Hematopoietic multipotent progenitor cell treated with erythropoietin and hydrocortisone succinate and interleukin-3 and kit ligand, for 4 days (in vitro differentiated cells): ENCODE measurements at places on chromosomes 3 and 15.

- DNase-seq, result no peak
These were observed 128.9 kb downstream of the CHCHD6 start for GRCh38 chr3:126832933-126833332.

DNA sequence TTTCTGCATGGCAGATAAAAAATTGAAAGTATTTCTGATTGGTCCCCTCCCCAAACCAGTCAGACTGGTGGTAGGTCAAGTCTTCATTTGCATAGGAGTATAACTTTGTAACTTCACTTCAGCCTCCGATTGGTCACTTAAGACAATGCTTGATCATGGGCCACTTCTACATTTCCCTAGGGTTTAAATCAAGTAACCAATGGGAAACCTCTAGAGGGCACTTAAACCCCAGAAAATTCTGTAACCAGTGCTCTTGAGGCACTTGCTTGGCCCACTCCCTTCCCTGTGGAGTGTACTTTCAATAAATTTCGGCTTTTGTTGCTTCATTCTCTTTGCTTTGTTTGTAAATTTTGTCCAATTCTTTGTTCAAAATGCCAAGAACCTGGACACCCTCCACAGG is 225.5 kb downstream of the ARPP21 start:
- DNase-seq, result no peak

DNA sequence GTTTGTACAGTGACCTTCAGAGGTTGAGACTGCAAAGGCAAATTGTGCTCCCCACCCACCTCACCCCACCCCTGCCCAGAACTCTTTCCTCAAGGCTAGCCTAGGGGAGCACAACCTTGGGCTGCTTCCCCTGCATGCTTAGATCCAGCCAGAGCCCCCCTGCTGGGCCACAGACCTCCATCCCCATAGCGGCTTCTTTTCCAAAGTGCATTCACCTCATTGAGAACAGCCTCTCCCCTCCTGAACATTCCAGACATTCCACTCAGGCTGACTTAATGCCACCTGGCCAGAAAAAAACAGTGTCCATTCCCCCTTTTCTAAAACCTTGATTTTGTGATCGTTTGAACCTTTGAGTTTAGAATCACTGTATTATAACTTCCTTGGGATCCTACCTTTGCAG is 124.4 kb upstream of the TOPAZ1 start:
- DNase-seq, result no peak

DNA sequence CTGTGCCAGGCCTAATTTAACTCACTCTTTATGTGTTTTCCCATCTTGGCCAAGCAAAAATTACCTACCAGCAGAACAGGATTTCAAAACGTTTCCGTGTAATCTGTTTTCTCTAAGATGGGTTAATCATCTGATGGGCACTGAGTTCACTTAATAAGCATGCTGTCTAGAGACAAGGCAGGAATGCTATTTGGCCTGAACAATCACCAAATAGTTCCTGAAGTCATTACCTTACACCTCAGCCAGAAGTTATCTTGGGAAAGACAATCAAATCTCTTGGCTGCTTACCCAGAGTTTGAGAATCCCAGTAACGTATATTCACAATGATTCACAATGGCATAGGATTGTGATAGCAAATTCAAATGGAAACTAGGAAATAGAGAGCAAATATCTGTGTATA is 779.1 kb downstream of the CADM2 start:
- DNase-seq, result no peak

DNA sequence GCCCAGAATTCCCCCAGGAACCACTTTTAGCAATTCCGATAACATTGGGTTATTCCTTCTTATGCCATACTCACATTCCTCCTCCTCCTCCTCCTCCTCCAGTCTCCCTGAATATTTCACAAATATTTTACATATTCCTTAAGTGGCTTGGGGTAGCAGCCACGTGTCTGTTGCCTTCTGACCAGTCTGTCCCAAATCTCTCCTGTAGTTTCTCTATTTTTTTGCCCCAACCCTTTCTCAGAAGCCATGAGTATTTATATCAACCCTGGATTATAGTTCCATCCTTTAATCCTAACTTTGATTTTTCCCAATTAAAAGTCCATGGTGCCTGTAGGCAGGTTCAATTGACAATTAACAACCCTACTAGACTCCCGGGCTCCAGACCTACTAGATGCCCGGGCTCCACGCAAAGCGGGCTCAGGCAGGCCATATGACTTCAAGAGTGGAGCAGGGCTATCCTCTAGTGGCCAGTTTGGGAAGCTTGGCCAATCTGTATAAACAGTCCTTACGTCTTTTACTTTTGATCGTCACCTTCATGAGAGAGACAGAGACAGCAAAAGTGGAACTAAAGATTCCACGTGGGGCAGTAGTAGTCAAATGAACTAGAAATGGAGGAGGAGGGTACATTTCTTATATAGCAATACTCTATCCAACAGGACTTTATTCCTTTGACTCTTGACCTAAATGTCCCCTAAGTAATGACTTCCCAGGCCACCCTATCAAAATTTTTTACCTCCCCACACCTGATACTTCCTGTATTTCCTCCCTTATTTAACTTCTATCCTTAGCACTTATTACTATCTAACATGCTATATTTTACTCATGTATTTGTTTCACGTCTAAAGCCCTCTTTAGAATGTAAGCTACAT is 69.7 kb downstream of the USF3 start:
- peak; percentile 90 for DNase-seq

DNA sequence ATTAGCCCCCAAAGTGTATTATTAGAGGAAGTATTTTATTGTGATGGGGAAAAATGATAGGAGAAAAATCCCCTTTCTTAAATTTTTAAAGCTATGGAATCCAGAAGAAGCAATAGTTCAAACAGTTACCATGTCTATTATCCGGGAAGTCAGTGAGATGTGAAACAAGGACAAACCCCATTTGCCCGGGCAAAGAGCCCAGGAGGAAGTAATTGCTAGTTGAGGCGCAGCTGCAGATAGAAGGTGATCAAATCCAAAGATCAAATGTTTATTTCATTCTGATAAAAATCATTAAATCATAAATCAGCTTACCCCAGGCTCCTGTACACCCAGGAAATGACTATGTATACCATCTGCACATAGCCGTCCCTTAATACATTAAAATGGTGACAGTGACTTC is 204.0 kb upstream of the CRBN start:
- DNase-seq, result peak; percentile 5
